ENCODE measurements at places on chromosomes 11 and 22.
A peak's percentile ranks its signal among the peaks of the same experiment; 100 is the strongest.

- no peak for DNase-seq
These were observed 23.8 kb downstream of the MYBPC3 start for GRCh38 chr11:47328449-47329390.

- DNase-seq, result no peak
These were observed 7.7 kb downstream of the LPXN start for GRCh38 chr11:58567889-58568512.

DNA sequence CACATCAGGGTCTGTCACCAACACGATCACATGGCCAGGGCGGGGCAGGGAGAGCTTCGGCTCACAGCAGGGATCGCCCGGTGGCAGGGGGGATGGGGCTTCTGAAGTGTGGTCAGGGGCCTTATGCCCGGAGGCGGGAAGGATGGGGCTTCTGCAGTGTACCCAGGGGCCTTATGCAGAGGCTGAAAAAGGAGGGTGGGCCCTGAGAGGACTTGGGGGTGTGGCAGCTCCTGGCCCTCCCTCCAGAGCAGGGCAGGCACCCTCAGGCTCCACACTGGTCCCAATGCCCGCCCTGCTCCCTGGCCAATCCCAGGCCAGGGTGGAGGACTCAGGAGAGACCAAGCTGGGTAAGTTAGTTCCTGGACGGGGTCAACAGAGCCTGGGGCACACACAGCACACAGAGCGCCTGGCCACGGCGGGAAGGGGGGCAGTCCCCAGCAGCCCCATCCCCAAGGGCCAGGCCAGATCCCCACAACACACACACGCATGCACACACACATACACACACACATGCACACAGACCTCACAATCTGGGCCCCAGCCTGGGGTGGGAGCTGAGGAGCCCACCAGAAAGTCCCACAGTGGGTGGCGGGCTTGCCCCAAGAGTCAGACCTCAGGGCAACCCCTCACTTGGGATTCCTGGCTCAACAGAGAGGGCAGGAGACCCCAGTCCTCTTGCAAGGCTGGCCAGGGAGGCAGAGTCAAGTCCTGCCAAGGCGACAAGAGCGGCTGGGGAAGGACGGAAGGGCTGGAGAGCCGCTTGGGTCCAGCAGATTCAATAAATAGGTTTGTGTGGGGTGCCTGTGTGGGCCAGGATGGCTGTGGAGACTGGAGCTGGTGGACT is 1.1 kb upstream of the CEND1 start:
- no peak for DNase-seq

GRCh38 chr11:125182573-125182972 is 18.0 kb downstream of the PKNOX2 start:
- DNase-seq, result no peak

- no peak for DNase-seq
These were observed 25.5 kb downstream of the DRD2 start for GRCh38 chr11:113449743-113450142.

GRCh38 chr11:19437760-19438159 is 197.0 kb upstream of the E2F8 start:
- no peak for DNase-seq

GRCh38 chr11:79062814-79063762 is 377.7 kb downstream of the TENM4 start:
- DNase-seq, result no peak

DNA sequence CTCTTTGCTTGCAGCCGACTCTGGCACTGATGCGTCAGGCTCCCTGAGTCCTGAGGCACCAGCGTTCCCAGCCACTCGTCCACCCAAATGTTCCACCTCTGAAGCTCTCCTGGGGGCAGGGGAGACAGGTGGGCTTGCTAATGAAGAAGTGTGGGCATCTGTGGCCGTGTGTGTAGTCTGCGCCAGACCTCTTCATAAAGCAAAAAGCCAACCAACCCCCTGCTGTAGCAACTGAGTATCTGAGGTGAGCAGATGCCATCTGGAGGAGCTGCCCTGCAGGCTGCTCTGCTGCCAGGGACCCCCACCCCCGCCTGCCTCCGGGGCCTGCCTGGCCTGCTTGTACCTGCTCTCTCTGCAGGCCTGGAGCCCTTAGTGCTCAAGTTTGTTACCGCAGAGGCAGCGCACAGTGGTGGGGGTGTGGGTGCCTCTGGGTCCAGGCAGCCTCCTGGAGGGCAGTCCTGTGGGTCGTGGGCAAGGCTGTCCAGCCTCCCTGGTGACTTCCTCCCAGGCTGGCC is 272.5 kb downstream of the TBC1D22A start:
- no peak for DNase-seq

DNA sequence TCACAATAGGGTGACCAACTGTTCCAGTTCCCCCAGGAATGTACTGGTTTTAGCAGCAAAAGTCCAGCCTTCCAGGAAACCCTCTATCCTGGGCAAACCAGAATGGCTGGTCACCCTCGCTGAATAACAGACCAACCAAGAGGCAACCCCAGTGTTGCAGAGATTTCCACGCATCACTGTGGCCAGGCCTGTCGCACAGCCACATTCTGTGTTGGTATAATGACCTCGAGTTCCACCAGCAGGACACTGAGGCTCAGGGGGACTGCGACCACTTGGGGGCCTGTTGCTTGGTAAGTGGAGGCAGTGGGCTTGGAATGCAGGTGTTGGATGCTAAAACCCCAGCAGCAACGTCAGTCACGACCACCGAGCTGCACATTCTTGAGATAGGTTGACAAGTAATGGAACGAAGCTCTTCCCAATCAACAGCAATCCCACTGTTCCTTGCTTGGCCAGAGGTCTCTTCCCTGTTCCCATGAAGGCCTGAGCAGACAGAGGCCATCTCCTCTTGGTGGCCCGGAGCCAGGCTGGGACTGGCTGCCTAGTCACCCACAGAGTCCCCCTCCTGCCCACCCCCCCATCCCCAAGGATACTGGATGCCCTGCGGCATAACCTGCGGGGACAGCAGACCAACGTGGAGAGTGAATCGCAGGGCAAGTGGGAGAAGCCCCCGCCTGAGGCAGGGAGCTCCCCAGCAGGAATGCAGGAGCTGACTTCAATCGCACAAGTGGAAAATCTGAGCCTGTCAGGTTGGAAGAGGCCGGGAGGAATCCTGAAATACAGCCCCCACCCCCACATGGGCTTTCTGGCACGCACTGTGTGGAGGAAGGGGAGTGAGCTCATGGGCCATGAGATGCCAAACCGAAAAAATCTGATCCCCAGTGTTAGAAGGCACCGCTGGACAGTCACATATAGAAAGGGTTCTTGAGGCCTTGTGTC is 43.4 kb upstream of the MN1 start:
- no peak for DNase-seq

GRCh38 chr22:48523091-48523490 is 1304.6 kb downstream of the BRD1 start:
- no peak for DNase-seq

GRCh38 chr11:72716290-72716689 is 35.9 kb downstream of the ARAP1 start:
- DNase-seq, result no peak

- DNase-seq, result no peak
These were observed at the start of gene KCNJ5 for GRCh38 chr11:128890543-128891368. KCNJ5 (plus strand) TSS chr11:128891356; CDS start chr11:128911274, 19,918 bp downstream.

GRCh38 chr22:44941207-44941606 is 68.6 kb downstream of the PHF21B start:
- DNase-seq, result no peak

DNA sequence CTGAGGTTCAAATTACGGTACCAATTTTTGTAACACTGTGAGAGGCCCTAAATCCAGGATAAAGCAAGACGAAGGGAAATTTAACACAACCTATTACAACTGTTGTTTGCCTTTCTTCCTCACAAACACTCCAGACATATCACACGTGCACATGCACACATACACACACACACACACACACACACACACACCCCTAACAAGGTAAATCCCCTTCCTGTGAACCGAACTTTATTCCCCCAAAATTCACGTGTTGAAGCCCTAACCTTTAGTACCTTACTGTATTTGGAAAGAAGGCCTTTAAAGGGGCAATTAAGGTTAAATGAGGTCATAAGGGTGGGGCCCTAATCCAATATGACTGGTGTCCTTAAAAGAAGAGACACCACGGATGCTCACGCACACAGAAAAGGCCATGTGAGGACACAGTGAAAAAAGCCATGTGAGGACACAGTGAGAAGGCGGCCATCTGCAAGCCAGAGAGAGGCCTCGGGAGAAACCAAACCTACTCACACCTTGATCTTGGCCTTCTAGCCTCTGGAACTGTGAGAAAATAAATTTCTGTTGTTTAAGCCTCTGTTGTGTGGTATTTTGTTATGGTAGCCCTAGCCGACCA is 1.8 kb downstream of the SERGEF start:
- DNase-seq, result no peak

DNA sequence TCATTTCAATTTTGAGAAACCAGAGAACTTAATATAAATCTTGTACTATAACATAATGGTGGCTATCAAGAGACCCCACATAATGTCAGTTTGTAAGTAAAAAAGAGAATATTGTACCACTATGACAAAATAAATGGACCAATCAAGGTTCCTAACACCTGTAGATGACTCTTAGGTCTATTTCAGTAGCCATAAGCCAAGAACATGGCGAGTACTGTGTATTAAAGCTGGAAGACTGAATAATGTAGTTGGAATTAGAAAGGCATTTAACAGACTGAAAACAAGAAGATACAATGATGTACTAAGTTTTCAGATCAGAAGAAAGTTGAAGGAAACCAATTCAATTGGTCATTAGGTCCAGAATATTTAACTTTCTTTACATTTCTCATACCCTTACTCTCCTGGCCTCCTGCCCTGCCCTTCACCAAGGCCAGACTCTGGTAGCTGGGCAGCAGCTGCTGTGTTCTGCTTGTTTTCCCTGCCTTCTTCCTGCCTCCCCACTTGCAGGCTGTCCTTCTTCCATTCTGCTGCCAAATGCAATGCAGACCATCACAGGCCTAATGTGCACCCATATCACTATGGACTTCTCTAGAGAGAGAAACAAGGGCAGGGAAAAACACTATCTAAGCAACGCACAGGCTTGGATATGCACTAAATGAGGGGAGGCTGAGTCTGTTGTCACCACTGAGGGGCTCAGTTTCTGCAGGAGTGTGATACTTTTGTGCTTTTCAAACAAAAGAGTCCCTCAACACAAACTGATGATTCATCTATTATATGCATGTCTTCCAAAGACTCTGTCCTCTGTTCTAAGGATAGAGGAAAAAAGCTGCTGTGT is 60.1 kb downstream of the RAB30 start:
- DNase-seq, result no peak

GRCh38 chr11:35373284-35373933 is 45.9 kb downstream of the SLC1A2 start:
- DNase-seq, result no peak

DNA sequence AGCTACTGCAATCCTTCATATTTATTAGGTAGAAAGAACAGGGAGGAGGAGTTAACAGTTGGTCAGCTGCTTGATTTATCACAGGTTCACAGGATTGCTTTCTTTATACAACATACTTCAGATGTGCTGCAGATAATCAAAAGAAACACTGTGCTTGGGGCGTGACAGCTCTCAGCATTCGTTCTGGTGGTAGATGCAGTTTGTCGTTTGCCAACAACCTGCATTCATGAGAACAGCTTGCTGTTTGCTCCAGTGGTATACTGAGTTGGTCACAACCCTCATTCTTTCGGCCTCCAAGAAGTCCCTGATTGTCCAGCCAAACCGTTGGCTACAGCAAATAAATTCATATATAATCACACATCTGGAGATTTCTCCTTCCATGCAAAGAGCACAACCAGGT is 120.5 kb downstream of the ZNF280B start:
- no peak for DNase-seq

- DNase-seq, result no peak
These were observed 140.9 kb downstream of the TEAD1 start for GRCh38 chr11:12815129-12815480.

DNA sequence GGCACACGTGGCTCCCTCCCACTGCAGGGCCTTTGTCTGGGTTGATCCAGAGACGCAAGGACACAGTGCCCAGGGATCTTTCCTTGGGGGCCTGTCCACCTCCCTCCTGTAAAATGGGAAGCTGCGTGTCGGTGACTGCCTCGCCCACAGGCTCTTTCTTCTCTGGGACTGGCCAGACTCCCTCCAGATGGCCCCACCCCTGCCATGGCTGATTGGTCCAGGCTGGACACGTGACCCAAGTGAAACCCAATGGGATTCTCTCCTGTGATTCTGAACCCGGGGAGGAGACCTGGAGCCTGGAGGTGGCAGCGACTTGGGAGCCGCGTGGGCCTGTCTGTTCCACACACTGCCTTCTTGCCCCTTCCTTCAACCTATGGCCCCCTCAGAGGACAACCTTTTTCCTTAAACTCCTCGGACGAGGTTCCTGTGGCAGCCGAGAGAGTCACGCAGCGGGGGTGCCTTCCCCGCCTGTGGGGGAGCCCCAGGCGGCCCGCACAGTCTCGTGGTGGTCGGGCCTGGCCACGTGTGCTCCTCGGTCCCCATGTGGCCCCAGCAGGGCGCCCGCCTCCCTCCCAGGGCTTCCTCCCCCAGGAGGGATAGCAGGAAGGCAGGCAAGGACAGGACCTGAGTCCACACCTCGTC is 12.4 kb upstream of the MPPED1 start:
- DNase-seq, result no peak

GRCh38 chr22:29040385-29041275 is 21.0 kb downstream of the C22orf31 start:
- no peak for DNase-seq

GRCh38 chr22:49719046-49719445 is 108.6 kb downstream of the BRD1 start:
- no peak for DNase-seq

- DNase-seq, result no peak
These were observed 7.8 kb downstream of the DCPS start for GRCh38 chr11:126311401-126312291.

DNA sequence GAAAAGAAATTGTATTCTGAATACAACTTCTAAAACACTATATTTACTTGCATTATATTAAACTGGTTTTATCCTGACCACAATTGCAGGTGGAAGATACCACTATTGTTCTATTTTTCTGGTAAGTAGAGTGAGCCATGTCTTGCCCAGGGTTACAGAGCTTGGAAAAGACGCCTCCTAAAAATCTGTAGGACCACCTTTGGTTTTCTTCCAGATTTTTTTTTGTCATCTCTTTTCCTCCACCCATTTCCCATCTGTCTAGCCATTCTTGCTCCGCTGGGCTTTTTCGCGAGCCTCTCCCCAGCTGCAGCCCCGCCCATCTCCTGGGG is 294 bp upstream of the MTMR3 start:
- no peak for DNase-seq

- DNase-seq, result no peak
These were observed 27.5 kb downstream of the FBXO7 start for GRCh38 chr22:32501836-32502752.

GRCh38 chr11:87421422-87421821 is 383.7 kb downstream of the TMEM135 start:
- DNase-seq, result peak; percentile 50

GRCh38 chr11:102760344-102761035 is 19.9 kb downstream of the MMP10 start:
- no peak for DNase-seq

GRCh38 chr11:40100781-40101180 is 1358.7 kb downstream of the LRRC4C start:
- DNase-seq, result no peak

DNA sequence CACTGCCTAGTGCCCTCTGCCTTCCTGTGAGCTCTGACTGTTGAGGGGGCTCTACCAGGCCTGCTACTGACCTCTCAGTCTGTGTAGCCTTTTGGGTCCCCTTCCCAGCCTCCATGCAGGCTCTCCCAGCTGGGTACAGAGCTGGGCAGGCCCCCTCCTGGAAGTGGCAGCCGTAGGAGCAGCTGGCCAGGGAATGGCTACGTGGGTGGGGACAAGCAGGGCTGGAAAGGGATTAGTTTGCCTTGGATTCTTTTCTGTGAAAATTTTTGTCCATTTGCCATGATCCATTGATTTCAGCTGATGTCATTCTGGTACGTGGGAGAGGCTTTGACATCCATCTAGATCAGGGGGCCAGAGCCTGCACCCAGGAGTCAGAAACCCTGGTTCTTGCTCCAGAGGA is 23.9 kb upstream of the NECTIN1 start:
- no peak for DNase-seq

- no peak for DNase-seq
These were observed 112.5 kb downstream of the KCNQ1OT1 start for GRCh38 chr11:2587132-2587930.

All from NCI-H1048 (cell line).